Frontal cortex (tissue), 4 donors: ENCODE measurements at places on chromosomes 4 and X. TPM values are rescaled to one million over a fixed set of nuclear protein-coding genes. Genes with fewer than 3 reads are reported as not detected.

Gene CLCN4
- 84.8 TPM for total RNA-seq

Gene AMBN
- total RNA-seq, result 1.2 TPM

Gene FGFBP1
- not detected for total RNA-seq

Gene FREM3
- under 0.01 TPM for total RNA-seq

Gene EDA2R
- total RNA-seq, result 1.2 TPM

Gene ARSJ
- 0.41 TPM for total RNA-seq

Gene GLOD5
- total RNA-seq, result not detected

Gene CABS1
- not detected for total RNA-seq
